HFFc6 (cell line): ENCODE measurements at places on chromosomes 3 and 15. TPM values are rescaled to one million over a fixed set of nuclear protein-coding genes. Genes with fewer than 3 reads are reported as not detected.

- DNase-seq = no peak
These were observed 25.0 kb downstream of the DNAH1 start for GRCh38 chr3:52341123-52341522.

DNA sequence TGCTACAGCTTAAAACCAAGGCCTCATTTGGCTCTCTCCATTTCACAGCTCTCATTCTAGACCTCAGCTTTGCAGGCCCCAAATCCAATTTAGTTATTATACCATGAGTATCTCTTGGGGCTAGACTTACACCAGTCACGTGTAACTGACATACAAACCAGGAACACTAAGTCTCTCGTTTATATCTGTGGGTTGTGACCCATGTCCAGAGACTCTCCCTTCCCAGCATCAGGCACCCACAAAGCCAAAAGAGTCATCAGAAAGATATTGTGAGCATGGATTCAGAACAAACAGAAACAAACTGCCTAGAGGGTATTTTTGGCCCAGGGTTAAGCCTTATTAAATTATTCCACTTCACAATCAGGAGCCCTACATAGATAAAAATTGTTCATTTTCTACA, 5.6 kb upstream of the CCDC13 start:
- peak; percentile 88 for DNase-seq

GRCh38 chr3:20240154-20240883, 54.3 kb upstream of the SGO1 start:
- DNase-seq = no peak

GRCh38 chr15:38814891-38815290, 250.3 kb upstream of the RASGRP1 start:
- DNase-seq = no peak

GRCh38 chr3:136937851-136938250, 19.9 kb upstream of the IL20RB start:
- no peak for DNase-seq

GRCh38 chr3:47399531-47400270, 18.9 kb downstream of the PTPN23 start:
- DNase-seq = peak; percentile 61

The THBS1 gene
- total RNA-seq = 8,679 to 9,409 TPM (median 8,961 TPM) in 3 replicates

The KCNMB2 gene
- not detected in 2 replicates for total RNA-seq

DNA sequence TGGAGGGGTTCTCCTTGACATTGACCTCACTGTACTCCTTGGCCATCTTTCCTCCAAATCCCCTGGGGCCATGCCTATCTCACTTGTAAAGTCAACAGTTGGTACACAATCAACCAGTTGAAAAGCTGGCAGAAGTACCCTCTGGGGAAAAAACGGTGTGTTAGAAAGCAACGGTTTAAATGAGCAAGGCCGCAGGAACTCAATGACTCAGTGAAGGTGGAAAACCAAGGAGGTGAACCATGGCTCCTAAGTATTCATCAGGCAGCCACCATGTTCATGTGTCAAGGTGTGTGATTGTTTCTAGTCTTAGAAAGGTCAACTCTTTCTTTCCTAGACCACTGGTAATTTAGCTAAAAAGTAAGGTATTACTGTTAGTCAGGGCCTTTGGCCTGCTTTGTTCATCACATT, 130.9 kb upstream of the SATB1 start:
- no peak for DNase-seq

DNA sequence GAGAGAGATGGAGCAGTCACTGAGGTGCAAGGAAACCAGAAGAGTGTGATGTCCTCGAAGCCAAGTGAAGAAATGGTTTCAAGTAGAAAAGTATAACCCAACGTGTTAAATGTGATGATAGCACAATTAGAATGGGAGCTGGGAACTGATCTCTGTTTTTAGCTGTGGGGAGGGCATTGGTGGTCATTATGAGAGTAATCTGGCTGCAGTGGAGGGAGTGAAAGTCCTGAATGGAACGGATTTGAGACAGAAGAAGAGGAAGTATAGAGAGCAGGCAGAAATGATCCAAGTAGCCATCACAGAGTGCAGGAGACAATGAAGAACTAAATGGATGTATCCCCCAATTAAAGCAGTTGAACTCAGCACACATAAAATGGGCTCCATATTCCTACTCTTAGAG, 235.3 kb downstream of the IGSF11 start:
- DNase-seq = no peak
